RPMI8226 (cell line): ENCODE measurements at places on chromosomes 1 and 21.

DNA sequence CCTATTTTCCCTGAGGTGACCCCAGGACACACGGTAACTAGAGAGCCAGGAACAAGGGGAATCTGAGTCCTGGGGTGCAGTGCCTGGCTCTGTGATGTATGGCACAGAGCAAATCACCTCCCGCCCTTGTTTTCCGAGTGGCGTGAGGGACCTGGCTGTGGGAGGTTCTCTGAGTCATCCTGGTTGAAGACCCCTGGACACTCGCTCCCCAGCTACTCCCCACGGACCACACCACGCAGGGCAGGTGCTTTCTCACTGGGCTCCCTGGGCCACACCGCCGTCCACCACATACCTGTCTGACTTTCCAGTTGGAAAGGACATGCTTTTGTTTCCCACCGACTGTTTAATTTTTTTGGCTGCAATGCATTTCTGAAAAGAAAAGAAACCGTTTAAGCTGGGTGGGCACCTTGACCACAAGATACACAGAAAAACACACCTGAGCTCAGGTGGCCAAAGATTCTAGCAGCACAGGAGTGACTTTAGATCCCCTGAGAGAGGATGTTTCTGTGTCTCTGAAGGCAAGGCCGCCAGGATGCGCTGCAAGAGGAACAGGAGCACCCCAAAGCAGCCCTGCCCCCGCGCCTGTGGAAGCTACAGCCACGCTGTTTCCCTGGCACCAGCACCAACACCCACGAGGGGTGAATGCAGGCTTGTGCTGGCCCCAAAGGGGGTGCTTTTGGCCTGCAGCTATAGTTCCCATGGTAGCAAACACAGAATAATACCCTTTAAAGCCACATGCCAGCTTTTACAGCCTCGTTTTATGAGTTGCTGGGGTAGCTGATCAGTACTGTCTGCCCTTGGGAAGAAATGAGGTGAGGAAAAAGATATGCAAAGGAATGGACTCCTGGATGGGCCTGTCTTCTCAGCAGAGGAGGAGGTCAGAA is 8.1 kb upstream of the SRM start:
- DNase-seq = peak; percentile 1

GRCh38 chr1:185156288-185156853 is 382 bp downstream of the TRMT1L start:
- DNase-seq = peak; percentile 43

GRCh38 chr1:77516106-77516505 is 166.4 kb downstream of the ZZZ3 start:
- no peak for DNase-seq

- no peak for DNase-seq
These were observed 113.3 kb upstream of the DPT start for GRCh38 chr1:168842306-168842705.

GRCh38 chr1:200206761-200207160 is 179.3 kb downstream of the NR5A2 start:
- no peak for DNase-seq

DNA sequence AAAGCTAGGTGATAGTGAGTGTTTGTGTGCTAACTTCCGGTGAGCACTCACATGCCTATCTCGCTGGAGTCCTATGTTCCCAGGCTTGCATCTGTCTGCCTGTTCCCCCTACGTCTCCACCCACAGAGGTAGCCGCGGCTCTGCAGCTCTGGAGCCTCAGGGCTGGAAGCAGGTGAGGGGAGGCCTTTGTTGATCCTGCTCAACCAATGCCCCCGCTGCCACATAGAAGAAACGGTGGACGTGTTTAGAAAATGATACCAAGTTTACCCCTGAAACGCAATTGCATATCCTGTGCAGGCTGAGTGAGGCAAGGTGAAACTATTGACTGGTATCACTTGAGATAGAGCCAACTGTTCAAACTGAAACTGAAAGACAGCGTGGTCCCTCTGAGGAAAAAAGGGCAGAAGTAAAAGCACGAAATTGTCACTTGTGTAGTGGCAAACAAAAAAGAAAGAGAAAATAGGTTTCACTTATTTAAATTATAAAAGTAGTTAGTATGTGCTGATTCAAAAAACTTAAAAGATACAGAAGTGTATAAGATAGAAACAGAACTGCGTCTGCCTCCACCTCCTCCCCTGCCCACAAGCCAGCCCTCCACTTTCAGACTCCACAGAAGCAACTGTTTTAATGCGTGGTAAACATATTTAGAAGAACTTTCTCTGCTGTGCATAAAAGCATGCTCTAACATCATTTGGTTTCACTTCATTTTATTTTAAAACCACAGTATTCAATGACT is 38.6 kb upstream of the ETS2 start:
- DNase-seq = peak; percentile 91

DNA sequence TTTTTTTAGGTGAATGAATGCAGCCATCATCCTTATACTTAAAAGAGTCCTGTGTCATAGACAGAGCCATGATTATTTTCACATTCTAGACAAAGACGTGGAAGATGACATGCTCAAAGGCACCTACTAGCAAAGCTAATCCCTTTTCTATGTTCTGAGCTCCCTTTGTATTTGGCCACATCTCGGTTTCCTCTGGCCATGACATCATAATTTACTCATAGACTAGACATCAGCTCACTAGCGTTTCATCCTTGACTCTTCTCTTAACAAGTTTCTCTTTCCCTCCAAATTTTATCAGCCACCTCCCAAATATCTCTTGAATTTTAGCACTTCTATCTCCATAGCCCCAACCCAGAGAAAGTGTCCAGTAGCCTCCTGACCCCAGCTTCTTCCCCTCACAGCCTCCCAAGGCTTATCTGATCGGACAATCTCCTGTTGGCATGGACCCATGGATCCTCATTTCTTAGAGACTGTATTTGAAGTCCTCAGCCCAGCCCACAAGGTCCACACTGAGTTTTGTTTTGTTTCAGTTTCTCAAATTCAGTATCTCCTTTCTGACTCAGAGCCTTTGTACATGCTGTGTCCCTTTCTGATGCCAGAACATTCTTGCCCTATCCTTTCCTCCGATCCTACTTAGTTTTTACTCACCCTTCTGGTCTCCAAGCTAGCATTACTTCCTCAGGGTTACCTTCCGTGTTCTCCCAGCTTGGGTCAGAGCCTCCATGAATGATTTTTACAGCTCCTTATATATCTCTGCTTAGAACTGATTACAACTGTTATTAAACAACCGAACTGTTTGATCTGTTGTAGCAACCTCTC is 33.0 kb upstream of the EPS8L3 start:
- no peak for DNase-seq

- no peak for DNase-seq
These were observed 237.5 kb downstream of the TTLL7 start for GRCh38 chr1:83761167-83762038.

DNA sequence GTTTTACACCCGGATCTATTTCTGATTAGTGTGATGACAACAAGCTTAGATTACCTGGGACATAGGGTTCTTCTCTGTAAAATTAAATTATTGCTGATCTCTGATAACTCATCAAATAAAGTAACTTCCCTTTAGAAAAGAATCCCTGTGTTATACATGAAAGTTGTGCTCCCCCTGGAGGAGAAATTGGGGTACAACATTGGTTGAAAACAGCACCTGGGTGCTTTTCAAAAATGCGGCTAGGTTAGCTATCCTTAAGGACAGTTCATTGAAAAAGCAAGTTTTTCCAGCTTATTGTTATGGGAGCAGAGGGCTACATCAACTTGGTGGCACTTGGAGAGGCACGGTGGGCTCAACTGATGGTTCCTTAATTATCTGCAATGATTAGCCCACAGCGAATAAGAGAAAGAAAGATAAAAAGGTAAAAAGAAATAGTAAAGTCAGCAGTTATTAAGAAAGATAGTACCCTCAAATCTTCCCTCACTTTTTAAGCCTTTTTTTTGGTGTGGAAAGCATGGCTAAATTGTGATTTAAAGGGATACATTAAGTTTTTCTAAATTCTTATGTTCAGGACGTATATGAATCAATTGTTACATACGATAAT is 97.8 kb downstream of the FMN2 start:
- DNase-seq = peak; percentile 68

- no peak for DNase-seq
These were observed 2.4 kb downstream of the SSBP3 start for GRCh38 chr1:54403808-54404261.

DNA sequence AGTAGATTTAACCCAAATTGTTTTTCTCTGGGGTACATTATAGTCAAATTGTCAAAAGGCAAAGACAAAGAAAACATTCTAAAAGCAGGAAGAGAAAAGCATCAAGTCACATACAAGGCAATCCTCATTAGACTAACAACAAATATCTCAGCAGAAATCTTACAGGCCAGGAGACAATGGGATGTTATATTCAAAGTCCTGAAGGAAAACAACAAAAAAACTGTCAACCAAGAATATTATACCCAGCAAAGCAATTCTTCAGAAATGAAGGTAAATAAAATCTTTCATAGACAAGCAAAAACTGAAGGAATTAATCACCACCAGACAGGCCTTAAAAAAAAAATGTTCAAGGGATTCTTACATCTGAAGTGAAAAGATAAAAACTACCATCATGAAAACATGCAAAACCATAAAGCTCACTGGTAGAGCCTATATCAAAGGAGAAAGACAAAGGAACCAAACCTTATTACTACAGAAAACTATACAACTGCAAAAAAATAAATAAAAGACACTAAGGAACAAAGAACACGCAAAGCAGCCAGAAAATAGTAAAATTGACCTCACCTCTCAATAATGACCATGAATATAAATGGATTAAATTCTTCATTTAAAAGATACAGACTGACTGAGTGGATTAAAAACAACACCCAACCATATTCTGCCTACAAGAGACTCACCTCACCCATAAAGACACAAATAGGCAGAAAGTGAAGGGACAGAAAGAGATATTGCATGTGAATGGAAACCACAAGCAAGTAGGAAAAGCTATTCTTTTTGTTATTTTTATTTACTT is 113.8 kb upstream of the ZC3H11B start:
- DNase-seq = no peak

- DNase-seq = no peak
These were observed 91.1 kb upstream of the UBE2U start for GRCh38 chr1:64112281-64112680.

GRCh38 chr1:55530749-55531478 is 315.8 kb upstream of the USP24 start:
- no peak for DNase-seq

DNA sequence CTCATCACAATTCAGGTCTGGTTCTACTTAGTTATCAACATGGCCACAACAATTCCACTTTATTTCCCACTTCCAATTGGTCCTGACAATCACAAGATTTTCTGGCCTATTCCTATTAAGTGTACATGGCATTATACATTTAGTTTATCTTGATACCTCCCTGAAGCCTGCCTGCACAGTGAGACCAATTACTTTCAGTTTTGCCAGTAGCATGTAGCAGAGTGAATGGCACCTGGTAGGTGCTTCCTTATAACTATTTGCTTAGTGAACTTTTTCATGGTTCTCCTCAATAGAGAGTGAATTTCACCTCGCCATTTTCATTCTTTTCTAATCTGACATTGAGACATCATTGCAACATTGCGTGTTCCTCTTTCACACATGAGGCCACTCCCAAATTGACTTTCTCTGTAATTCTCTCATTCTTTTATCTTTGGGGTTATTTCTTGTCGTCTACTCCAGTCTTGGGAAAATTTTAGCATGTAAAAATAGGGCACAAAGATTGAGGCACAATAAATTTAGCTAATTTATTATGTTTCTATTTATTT is 124.3 kb downstream of the DISC1 start:
- no peak for DNase-seq

GRCh38 chr1:54497338-54497737 is 50.7 kb upstream of the ACOT11 start:
- no peak for DNase-seq

GRCh38 chr1:207362962-207363860 is 41.7 kb downstream of the CD55 start:
- DNase-seq = no peak

GRCh38 chr1:82401116-82401515 is 600.4 kb downstream of the ADGRL2 start:
- no peak for DNase-seq

DNA sequence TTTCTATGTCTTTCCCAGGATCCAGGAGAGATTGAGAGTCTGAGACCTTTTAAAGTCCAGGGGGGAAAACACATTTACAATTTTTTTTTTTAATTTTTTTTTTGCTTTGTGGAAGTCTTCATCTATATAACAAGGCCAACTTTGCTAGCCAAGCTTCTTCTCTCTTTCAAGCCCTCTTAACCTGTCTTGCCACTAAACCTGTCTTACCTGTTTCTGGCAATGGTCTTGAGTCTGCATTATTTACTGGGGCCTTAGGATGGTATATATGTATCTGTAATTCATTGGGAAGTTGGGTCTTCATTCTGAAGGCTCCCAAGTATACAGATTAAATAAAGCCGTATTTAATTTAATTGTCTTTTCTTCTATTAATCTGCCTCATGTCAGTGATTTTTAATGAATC is 750.9 kb upstream of the B3GALT2 start:
- DNase-seq = no peak

- DNase-seq = no peak
These were observed 5.5 kb upstream of the SYNJ1 start for GRCh38 chr21:32733356-32733755.

DNA sequence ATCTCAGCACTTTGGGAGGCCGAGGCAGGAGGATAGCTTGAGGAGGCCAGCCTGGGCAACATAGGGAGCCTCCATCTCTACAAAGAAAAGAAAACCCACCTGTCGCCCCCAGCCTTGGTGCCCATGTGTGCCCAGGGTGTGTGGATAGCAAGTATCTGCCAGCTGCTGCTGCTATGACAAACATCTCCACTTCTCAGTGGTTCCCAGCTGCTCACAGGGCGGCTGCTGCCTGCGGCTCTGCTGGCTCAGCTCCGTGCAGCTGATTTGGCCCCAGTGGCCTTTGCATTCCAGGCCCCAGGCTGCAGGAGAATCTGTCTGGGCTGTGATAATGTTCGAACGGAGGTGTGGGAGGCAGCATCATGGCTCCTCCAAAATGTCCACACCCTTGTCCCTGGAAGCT is 10.6 kb upstream of the TTC34 start:
- DNase-seq = no peak

DNA sequence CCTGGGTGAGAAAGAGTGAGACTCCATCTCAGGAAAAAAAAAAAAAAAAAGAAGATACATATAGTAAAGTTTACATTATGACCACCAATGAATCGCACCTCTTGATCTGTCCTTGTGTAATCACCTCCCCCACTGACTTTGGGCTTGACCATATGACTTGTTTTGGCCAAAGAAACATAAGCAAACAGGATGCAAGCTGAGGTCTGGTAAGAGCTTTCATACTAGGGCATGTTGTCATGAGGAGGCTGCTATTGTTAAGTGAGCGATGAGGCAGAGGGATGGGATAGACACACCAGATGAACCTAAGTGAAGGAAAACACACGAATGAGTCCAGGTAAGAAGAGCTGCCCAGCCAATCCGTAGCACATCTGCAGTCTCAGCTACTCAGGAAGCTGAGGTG is 10.7 kb downstream of the ENAH start:
- DNase-seq = no peak

GRCh38 chr21:44866780-44867179 is 6.7 kb downstream of the PTTG1IP start:
- no peak for DNase-seq
